ENCODE measurements at places on chromosomes 2 and 18.

- DNase-seq: no peak
Observed at GRCh38 chr2:230941202-230942180, 16.4 kb upstream of the GPR55 start.

GRCh38 chr2:95012881-95013550, 12.5 kb upstream of the MAL start:
- peak; percentile 54 for DNase-seq

DNA sequence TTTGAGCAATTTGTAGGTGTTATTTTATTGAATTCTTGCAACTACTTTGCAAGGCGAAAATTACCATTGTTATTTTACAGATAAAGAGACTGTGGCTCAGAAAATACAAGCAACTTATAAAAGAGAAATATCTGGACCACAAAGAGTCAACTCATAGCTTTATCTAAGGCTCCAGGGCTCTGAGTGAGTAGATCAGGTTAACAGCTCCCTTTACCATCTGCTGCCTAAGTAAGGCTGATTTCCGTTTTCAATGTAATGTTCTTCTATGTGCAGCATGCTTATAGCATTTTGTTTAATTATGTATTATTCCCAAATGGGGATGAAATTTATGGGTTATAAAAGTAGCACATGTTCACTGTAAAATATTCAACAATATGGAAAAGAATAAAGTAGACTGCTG, 299.1 kb upstream of the TNP1 start:
- no peak for DNase-seq

- no peak for DNase-seq
Observed at GRCh38 chr18:52816121-52816520, 476.1 kb downstream of the DCC start.

GRCh38 chr2:212195626-212196025, 343.0 kb downstream of the ERBB4 start:
- DNase-seq: no peak

DNA sequence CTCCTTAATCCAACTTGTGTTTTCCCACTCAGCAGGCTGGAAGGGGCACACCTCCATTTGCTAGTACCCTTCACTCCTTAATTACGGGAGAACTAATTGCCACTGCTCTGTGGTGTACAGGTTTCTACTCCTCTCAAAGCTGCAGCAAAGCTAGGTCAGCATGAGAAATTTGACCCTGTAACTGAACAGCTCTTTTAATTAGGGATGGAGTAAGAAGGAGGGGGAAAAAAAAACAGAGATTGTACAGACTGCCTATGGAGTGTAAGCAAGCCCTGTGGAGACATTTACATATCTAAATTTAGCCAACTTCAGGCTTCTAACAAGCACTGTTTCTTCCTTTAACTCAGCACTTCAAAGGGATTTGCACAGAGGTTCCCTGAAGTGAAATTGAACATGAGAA, 629.7 kb upstream of the SETBP1 start:
- DNase-seq: no peak

DNA sequence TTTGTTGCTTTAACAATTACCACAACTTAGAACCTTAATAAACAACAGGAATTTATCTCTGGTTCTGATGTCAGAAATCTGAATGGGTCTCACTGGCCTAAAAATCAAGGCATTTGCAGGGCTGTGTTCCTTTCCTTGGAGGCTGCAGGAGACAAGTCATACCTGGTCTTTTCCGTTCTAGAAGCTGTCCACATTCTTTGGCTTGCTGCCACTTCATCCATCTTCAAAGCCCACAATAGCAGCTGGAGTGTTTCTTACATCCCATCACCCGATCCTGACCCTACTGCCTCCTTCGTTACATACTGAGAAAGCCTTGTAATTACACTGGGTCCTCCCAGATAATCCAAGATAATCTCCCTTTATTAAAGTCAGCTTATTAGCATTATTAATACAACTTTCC, 18.1 kb downstream of the NETO1 start:
- DNase-seq: no peak

- peak; percentile 20 for DNase-seq
Observed at GRCh38 chr2:203492965-203493364, 42.1 kb downstream of the RAPH1 start.

DNA sequence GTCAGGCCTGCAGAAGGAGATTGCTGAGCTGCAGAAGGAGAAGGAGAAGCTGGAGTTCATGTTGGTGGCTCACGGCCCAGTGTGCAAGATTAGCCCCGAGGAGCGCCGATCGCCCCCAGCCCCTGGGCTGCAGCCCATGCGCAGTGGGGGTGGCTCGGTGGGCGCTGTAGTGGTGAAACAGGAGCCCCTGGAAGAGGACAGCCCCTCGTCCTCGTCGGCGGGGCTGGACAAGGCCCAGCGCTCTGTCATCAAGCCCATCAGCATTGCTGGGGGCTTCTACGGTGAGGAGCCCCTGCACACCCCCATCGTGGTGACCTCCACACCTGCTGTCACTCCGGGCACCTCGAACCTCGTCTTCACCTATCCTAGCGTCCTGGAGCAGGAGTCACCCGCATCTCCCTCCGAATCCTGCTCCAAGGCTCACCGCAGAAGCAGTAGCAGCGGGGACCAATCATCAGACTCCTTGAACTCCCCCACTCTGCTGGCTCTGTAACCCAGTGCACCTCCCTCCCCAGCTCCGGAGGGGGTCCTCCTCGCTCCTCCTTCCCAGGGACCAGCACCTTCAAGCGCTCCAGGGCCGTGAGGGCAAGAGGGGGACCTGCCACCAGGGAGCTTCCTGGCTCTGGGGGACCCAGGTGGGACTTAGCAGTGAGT, 19.4 kb downstream of the FOSL2 start:
- DNase-seq: no peak

GRCh38 chr2:43458014-43458628, 137.7 kb downstream of the THADA start:
- peak; percentile 95 for DNase-seq

DNA sequence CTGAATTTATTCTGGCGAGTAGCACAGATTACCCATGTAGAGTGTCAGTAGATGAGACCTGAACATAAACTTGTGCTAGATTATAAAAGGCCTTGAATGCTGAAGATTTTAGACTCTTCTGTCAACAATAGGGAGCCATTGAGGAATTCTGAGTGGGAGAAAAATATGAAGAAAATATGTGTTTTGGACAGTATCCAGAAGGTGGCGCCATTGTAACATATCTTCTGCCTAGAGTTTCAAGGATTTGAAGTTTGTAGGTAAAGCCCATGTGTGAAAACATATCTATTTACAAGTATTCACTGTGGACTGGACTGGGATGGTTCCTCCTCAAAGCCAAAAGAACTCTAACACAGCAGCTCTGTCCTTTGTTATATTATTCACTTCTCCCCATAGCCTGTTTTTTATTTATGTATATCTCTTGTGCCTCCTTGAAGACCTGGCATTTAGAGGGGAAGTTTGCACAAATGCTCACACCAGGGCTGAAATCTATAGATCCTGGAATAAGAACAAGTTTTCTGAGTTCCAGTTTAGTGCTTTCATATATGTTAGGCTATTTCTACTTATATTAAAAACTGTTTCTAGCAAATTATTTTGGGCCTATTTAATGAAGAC, 124.9 kb downstream of the RDH14 start:
- DNase-seq: peak; percentile 68

DNA sequence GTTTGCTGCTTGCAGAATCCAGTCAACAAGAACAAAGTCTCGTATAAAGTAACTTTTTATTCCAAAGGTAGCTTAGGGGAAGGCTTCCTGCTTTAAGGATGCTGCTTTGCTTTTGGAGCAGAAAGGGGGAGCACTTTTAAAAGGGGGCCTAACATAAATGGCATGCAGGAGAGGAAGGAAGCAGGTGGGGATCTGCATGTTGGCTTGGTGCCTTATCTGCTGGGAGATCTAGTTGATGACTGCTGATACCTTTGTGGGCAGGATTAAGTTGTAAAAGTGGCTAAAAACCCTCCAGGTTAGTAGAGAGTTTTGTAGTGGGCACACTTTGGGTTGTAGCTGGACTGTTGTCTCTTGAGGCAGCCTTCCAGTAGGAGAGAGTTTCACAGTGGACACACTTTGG, 22.5 kb downstream of the UBR3 start:
- no peak for DNase-seq

DNA sequence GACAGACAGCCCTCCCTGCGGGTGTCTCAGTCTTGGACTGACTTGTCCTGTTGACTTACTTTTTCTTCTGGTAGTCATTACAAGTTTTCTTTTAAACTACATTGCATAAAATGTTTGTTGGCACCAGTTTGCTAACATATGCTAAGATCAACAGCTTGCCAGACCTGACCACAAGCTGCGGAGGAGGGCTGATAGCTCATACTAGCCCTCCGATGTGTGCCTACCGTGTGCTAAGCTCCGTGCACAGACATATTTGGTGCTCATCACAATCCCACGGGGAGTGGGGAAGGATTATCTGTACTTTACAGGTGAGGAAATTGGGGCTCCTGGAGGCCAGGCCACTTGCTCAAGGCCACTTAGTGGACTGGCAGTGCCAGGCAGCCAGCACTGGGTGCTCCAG, 72.8 kb upstream of the YPEL5 start:
- no peak for DNase-seq

- peak; percentile 53 for DNase-seq
Observed at GRCh38 chr2:75241696-75242095, 42.4 kb upstream of the TACR1 start.
